ENCODE measurements at places on chromosomes 5 and 9. TPM values are rescaled to one million over a fixed set of nuclear protein-coding genes. Genes with fewer than 3 reads are reported as not detected.

SCGB3A1 gene
- not detected for total RNA-seq

RASGEF1C gene
- 0.24 TPM for total RNA-seq

CNTNAP3 gene
- 14.2 TPM for total RNA-seq

PCDHGB5 gene
- total RNA-seq: 8.1 TPM

SLC36A3 gene
- not detected for total RNA-seq

TAF11L10 gene
- total RNA-seq: not detected

PCA3 gene
- 0.24 TPM for total RNA-seq

ITGA1 gene
- total RNA-seq: 134 TPM

ESM1 gene
- 0.19 TPM for total RNA-seq

SAXO1 gene
- 0.28 TPM for total RNA-seq

OR1L4 gene
- not detected for total RNA-seq

CRHBP gene
- total RNA-seq: 0.83 TPM

PCDHB16 gene
- 3.0 TPM for total RNA-seq

AKNA gene
- 23.8 TPM for total RNA-seq

TMEM174 gene
- not detected for total RNA-seq

CNTNAP3B gene
- 11.8 TPM for total RNA-seq

RLN2 gene
- total RNA-seq: not detected

TDRD7 gene
- total RNA-seq: 12.0 TPM

BASP1 gene
- total RNA-seq: 25.2 TPM

BTNL3 gene
- total RNA-seq: not detected

PCBD2 gene
- total RNA-seq: 8.8 TPM

SLC6A19 gene
- not detected for total RNA-seq

LRRC26 gene
- not detected for total RNA-seq

SPATA6L gene
- 3.7 TPM for total RNA-seq

CNTFR gene
- 15.5 TPM for total RNA-seq

MSX2 gene
- 0.88 TPM for total RNA-seq

BARX1 gene
- not detected for total RNA-seq

IFNK gene
- total RNA-seq: not detected

TMEM252 gene
- total RNA-seq: not detected

PCDHGA8 gene
- total RNA-seq: 2.0 TPM

GCNT4 gene
- total RNA-seq: 5.5 TPM

SCGB3A2 gene
- total RNA-seq: not detected

AIF1L gene
- 27.3 TPM for total RNA-seq

PRRX2 gene
- total RNA-seq: 20.8 TPM

OGN gene
- total RNA-seq: 28.4 TPM

Measured in posterior vena cava (tissue), 2 donors.